ENCODE measurements at places on chromosomes 4 and X.

DNA sequence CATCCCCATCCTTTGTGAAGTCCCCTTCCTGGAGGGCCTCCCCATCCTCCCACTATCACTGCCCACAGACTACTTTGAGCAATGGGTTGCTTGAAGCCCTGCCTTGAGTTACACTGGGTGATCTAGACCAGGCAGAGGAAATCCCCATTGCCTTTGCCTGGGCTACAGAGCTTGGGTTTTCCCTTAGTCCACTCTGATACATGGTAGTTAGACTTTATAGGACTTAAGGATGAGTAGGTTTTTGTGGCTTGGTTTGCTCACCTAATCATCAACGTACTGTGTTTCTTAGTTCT is 56.6 kb downstream of the TMEM131L start:
- no peak for DNase-seq

GRCh38 chr4:86451560-86452330 is 91.9 kb upstream of the MAPK10 start:
- no peak for DNase-seq

DNA sequence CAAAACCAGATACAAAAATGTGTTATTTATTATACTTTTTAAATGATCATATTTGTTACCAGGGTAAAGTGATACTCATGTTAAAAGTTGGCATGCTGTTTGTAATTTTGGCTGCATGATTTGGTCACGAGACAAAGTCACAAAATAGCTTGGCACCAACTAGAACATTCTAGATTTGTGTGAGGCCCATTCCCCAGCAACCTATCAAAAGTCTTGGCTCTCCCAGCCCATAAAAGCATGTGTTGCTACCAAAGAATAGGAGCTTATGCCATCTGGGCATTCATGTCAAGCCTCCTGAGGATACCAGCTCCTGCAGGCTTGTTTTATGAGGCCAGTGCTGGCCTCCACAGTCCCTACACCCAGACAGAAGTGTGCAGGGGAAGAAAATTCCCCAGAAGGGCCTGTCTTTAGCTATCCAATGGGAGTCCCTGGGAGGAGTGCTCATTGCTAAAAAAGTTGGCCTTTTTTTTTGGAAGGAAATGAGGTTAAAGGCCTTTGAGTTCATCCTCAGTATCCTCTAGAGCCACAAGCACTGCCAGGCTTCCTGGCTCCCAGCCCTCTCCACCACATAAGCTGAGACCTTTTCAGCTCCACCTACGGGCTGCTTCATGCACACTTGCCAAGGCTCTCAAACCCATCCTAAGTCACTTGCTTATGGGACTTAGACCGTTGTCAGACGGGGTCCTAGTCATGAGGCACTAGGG is 211.9 kb upstream of the EOLA2 start:
- DNase-seq = no peak

DNA sequence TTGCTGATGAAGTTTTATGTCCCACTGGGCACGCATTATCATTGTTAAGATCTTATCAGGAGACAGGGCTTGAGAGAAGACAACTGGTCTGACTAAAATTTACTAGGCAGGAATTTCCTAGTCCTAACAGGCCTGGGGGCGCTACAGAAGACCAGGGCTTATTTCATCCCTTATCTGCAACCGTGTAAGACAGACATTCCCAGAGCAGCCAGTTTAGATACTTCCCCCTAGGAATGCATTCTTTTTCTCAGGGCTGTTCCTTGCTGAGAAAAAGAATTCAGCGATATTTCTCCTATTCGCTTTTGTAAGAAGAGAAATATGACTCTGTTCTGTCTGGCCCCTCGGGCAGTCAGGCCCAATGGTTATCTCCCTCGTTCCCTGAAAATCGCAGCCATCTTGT is 93.8 kb downstream of the TLL1 start:
- no peak for DNase-seq

DNA sequence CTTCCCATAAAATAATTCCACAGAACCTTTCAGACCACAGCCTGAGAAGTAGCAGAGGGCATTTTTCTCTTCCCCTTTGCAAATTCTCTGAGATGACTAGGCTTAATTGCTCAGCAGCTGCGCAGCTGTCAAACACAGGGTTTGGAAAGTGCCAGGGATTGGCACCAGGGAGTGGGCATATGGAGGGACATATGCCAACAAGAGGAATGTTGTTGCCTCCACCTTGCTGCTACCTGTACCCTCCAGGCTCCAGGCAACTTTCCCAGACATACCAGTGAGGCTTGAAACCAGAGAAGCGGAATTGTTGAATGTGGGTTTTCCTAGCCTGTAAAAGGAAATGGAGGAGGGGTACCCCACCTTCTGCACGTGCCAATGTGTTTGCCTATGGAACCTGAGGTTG is 256.2 kb upstream of the GPR101 start:
- DNase-seq = no peak

DNA sequence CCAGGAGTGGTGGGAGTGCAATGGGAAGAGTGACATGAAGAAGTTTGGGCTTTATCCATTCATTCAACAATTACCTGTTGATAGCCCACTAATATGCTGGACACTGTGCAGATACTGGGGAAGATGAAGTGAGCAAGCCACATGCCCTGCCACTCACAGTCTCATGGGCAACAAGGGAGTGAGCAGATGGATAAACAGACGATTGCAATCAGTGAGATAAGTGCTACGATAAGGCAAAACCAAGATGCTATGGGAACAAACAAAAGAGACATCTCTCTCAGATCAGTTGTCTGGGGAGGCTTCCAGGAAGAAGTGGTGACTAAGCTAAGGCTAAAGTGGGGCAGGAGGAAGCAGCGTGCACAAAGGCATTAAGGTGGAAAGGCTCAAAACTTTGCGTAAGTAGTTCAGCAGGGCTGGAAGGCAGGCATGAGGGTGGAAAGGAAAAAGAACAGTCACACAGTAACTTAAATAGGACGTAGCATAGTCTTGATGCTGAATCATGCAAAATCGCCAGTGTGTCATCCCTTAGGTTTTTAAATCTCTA is 31.7 kb downstream of the GAB3 start:
- peak; percentile 49 for DNase-seq

DNA sequence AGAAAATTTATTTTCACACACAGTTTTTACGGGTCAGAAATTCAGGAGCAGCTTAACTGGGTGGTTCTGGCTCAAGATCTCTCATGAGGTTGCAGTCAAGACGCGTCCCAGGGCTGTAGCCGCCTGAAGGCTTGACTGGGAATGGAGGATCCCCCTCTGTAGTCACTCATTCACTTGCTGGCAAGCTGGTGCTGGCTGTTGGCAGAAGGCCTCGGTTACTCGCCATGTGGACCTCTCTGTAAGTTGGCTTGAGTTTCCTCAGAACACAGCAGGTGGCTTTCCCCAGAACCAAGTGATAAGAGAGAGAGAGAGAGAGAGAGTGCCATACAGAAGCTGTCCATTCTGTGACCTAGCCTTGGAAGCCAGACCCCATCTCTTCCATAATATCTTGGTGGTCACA is 132.8 kb downstream of the DCLK2 start:
- no peak for DNase-seq

DNA sequence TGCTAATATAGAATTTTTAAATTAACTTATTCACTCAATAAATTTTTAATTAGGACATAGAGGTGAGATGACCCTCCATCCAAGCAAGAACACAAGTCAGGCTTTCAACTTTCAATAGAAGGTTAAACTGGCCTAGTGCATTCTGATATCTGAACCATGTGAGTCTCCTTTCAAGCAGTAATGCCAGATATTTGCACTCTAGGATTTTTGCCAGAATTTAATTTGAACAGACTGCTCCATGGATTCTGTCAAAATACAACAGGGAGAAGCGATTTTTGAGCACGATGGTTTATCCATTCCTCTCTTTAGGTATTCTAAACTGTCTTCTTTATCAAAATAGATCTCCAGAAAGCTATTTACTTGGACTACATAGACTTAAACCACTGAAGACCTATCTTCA is 72.0 kb upstream of the DCLK2 start:
- DNase-seq = no peak

DNA sequence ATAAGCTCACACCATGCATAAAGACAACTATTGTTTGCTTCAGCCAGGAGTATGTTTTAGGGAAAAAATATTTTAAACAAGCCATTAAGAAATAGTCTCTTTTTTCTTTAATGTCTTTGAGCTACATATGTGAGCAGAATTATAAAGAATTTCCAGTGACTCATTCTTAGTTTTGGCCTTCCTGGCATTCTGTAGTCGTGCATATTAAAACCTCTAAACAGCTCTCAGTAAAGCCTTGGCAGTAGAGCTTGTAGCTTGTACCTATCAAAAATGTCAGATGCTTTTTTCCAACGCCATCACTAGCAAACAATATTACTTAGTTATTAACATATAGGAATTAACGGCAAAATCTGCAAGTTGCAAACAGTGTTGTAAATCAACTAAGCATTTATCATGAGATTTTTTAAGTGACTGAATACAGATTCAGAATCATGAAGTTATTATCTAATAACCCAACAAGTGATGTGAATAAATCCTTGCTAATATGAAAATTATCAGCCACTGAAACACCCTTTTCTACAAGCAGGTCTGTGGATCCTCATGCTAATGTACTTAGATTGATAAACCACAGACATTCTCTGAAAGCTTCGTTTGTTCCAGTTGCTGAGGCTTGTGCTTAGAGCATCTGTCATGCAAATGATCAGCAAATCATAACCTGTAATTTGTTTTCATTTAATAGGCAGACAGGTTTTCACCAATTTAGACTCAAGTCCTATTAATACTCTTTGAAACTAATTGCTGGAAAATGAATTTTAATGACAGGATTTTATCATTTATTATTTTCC is 412.0 kb upstream of the ATOH1 start:
- no peak for DNase-seq

DNA sequence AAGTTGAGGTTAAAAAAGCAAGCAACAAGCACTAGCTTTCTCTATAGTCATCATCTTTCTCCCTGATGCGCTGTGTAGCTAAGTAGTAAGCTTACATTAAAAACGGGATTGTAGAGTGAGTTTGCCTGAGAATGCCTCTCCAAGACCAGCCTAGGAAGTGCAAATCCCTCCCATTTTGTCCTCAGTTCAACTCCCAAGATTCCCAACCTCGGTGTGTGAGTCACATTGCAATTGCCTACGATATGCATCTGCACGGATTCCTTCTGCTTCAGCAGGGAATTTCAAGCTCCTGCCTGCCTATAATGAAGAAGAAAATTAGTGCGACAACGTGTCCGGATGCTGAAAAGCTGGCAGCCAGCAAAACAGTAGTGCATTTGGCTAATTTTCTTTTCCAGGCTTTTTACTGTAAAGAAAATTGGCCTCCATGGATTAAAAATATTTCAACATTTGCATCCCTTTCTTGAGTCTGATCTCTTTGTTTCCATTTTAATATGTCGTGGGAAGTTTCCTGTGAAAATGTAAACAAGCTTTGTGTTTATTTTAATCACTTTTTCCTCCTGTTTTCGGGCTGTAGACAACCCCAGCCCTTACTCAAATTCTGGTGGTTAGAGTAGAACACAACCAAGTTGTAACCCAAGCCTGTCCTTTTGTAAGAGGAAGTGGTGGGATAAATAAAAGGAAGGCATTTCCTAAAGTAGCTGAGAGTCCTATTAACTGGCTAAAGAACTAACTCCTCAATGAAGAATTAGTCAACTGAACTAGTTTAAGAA is 58.4 kb upstream of the TET2 start:
- DNase-seq = no peak

Data from T-helper 17 cell (primary cell).